ENCODE measurements at places on chromosomes 3 and 15.

DNA sequence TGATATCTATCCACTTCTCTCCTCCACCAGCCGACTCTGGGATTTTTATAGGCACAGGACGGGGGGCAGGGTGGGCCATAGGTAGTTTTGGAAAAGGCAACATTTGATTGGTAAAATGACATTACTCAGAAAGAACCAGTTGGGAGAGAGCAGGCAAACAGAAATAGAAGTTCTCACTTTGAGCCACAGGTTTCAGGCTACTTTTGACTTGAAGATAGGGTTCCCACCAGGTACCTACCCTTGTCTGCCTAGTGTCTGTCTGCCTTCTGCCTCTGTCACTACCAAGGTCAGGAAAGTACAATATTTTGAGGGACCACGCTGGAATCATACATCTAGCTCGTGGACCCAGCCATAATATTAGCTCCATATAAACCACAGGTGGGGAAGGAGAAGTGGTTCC, 412.9 kb upstream of the GRM7 start:
- no peak for DNase-seq

DNA sequence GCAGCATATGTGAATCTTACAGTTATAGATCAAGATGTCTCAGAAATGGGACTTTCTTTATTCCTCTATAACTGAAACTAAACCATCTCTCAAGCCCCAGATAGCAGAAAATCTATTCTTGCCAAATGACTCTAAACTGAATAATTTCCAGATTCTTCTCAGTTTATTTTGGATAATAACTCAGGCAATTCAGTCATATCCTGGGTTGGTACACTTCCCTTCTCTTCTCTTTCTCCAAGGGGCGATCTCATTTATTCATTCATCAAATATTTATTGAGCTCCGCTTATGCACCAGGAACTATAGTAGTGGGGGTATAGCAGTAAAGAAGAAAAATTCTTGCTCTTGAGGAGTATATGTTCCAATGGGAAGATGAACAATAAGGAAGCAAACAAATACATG, 13.5 kb upstream of the PCOLCE2 start:
- DNase-seq = no peak

DNA sequence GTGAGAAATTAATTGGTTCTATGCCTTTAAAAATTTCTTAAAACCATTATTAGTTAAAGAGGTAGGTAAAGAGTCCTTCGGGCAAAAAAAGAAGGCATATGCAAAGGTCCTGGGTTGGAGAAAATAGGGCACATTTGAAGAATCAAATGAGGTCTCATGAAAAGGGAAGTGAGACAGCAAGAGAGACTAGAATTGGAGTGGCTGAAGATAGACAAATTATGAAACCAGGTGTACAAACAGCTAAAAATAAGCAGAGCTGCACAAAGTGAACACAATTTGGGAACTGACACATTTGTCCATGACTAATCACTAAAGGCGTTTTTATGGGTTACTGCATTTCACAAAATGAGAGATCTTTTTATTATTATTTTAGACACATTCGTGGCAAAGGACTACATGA, 581.2 kb downstream of the PYDC2 start:
- DNase-seq = no peak

- no peak for DNase-seq
Observed at GRCh38 chr3:164030194-164030593, 1048.1 kb downstream of the SI start.

- DNase-seq = no peak
Observed at GRCh38 chr3:184382326-184383032, 2.6 kb downstream of the CHRD start.

- no peak for DNase-seq
Observed at GRCh38 chr3:192675958-192676649, 51.2 kb downstream of the FGF12 start.

- DNase-seq = no peak
Observed at GRCh38 chr3:39971559-39972031, 162.2 kb downstream of the MYRIP start.

GRCh38 chr3:134652409-134652831, 1.6 kb upstream of the KY start:
- no peak for DNase-seq

DNA sequence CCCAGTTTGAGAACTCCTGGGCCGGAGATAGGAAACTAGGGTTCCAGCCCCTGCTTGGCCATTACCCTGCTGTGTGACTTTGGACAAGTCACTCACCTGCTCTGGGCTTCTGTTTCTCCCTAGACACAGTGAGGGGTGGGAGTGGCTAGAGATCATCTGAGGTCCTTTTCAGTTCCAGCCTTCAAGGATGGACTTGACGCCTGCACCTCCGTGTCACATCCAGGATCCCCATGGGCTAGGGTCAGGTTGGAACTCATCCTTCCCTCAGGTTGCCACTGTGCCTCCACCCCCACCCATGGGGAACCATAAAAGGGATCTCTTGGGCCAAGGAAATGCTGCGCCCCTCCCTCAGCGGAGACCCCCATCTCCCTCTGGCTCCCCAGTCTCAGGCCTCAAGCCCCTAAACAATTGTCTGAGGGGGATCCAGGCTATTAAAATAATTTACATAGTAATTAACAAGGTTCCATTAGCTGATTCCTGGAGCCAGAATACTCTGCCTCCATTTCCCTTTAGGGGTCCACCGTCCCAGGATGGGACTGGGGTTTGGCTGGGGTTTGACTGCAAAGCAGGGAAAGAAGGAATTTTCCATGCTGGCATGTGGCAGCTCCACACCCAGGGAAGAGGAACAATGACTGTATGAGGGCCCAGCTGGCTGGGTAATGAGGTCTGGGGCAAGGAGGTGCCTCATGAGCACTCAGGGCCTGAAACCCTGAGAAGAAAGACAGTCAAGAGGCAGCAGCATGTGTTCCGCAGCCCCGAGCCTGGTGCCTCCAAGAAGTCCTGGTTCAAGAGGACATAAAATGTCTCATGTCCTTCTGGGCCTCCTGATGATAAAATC, 177.7 kb downstream of the SMAD6 start:
- DNase-seq = no peak

GRCh38 chr3:94066506-94067500, 3.9 kb downstream of the NSUN3 start:
- DNase-seq = no peak

- DNase-seq = no peak
Observed at GRCh38 chr3:110430146-110430545, 641.5 kb upstream of the NECTIN3 start.

- DNase-seq = no peak
Observed at GRCh38 chr3:43922374-43922773, 231.6 kb downstream of the ABHD5 start.

GRCh38 chr3:127750226-127751031, 71.9 kb downstream of the MGLL start:
- DNase-seq = no peak

DNA sequence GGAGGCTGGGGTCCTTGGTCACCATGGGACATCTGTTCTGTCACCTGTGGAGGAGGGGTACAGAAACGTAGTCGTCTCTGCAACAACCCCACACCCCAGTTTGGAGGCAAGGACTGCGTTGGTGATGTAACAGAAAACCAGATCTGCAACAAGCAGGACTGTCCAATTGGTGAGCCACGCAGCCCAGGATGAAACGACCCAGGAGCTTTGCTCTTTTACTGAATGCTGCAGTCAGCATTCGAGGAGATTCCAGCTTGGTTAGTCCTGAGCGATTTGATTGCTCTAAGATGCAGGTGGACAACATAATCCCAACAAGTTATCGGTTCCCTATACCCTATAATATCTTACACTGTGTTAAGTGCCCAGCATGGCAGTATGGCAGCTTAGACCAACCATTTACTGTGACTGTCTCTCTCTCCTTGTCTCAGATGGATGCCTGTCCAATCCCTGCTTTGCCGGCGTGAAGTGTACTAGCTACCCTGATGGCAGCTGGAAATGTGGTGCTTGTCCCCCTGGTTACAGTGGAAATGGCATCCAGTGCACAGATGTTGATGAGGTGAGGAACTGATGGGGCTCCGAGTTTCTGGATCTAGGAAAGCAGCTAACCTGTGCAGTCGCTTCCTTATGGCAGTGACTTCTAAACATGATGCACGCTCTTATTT, 7.8 kb downstream of the THBS1 start:
- DNase-seq = no peak

DNA sequence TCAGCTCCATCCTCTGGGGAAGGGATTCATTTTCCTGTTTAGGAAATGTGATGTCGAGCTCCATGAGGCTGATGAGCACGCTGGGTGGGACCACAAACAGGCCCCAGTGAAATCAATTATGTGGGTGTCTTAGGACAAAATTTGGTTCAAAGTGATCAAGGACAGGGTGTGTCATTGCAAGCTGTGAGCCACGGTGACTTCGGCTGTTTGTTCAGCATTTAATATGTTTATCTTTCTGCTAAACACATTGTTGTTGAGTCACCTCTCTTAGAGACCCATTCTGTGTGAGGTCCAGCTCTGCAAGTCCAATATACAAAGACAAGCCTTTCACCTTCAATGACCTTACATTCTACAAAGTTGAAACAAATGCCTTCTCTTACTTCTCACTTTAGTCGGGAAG, 41.3 kb downstream of the SSR3 start:
- DNase-seq = no peak

DNA sequence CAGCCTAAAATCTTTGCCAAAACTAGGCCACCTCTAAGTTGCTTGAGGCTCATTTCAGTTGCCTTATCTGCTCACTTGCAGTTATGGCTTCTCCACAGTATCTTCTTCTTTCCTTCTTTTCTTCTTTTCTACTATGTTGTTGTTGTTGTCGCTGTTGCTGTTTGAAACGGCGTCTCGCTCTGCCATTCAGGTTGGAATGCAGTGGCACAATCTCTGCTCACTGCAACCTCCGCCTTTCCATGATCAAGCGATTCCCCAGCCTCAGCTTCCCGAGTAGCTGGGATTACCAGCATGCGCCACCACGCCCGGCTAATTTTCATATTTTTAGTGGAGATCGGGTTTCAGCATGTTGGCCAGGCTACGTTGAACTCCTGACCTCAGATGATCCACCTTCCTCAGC, 210.8 kb upstream of the NR2F2 start:
- DNase-seq = no peak

DNA sequence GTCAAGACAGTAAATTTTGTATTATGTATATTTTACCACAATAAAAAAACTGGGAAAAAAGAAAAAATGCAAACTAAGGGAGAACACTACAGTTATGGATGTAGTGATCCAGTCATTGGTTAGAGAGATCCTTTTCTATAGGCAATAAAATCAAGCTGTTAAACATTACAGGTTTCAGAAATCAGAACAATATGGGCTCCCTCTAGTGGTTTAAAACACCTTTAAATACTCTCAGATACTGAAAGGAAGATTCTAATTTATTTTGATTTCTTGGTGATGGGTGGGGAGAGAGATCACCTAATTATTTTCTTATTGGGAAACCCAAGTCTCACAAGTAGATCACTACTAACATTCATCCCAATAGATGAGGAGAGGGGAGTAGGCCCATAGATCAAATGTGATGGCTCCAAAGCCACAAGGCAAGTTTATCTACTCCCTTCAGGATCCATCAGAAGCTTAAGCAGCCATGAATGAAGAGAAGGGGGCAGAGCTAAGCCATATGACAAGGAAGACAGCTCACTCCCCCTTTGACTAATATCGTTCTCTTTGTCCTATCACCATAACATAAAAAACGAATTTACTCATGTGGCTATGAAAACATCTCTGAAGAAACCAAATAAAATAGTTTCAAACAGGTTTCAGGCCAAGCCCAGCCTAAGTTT, 118.6 kb downstream of the ANO10 start:
- DNase-seq = no peak

All from activated naive CD4-positive, alpha-beta T cell (primary cell).